ENCODE measurements at places on chromosomes 2 and 18.
A peak's percentile ranks its signal among the peaks of the same experiment; 100 is the strongest.

DNA sequence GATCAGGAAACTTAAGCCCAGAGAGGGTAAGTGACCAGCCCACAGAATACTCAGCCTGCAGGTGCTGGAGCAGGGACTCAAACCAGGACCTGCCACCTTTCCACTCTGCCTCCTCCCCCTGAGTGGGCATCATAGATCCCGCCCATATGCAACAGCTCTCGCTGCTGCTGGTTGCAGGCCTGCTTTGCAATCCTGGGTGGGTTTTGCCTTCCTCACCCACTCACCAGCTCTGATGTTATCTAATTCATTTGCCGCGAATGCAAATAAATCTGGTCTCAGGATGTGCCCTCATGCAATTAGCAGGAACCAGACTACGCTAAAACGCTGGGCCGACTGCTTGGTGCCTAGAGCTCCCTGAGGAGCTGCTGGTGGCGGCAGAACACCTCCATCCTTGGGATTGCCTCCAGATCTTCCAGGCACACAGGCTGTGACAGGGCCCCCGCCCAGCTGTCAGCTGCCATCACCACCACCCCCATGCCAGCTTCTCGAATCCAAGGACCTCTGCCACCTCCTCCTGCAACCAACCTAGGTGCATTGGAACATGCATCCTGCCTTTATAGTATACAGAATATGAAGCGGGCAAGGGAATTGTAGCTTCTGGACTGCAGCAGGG is 28.8 kb downstream of the CNGA3 start:
- no peak for DNase-seq

GRCh38 chr2:183812091-183812490 is 687.8 kb downstream of the NUP35 start:
- no peak for DNase-seq

DNA sequence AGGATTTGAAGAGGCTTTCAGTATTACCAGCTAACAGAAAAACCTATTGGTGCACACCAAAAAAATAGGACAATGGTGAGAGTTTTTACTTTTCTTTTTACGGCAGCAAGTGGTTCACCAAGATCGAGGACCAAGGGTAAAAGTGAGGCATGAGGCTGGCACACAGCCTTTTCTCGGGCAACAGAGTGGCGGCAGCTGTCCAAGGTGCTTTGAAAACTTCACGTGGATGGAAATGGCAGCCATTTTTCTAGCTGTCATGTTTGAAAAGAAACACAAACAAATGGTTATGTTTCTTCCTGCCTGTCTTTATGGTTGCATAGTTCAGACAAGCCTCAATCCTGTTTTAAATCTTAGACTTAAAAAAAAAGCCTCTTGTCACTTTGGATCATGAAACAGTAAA is 812.5 kb upstream of the CHAC2 start:
- DNase-seq, result no peak

- DNase-seq, result peak; percentile 61
These were observed 96.2 kb downstream of the CABLES1 start for GRCh38 chr18:23231340-23232021.

DNA sequence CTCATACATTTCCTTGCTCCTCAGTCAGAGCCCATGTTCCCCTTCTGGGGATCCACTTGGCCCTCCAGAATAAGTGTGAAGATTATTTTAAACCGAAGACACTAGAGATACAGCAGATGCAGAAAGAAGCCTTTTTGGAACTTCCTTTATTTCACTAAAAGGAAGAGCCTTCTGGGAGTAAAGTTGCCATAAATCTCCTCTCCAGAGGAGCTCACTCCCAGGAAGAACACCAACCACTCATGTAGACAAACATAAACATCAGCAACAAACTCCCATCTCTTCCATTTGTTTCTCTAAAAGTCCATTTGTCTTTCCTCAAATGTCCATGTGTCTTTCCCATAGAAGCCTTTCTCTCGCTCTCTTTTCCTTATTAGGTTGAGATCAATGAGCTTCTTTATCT is 62.4 kb upstream of the MSH6 start:
- no peak for DNase-seq

- DNase-seq, result no peak
These were observed 5.7 kb downstream of the CYP26B1 start for GRCh38 chr2:72141881-72142451.

DNA sequence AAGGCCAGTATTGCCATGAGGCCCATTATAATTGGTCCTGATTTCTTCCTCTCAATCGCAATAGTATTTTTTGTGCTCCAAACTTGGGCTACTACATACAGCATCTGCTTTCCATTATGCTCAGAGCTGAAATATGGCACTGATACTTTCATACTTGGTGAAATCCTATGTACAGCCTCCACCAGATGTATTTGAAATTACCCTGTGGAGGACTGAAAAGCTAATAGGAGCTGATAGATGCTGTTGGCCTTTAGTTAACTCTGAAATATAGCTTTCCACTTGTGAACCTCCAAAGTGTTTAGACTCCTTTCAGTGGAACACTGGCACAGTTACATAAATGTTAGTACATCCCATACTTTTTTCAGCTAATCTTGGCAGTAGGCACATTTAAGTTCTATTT is 205.7 kb downstream of the NEDD4L start:
- no peak for DNase-seq

DNA sequence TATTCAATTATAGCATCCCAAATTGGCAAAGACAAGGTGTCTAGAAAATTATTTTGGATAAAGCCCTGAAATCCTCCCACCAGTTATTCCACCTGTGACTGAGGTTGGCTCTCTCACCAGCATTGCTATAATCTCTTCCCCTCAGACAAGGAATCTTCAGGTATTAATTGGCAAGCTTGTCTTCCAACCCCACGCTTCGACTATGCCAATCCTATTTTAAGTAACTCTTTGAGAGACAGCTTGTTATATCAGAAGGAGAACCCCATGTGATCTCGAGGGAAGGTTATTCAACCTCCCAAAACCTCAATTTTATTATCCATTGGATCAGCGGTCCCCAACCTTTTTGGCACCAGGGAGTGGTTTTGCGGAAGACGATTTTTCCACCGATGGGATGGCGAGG is 54.5 kb upstream of the NEDD4L start:
- no peak for DNase-seq

- DNase-seq, result no peak
These were observed 23.4 kb downstream of the LCLAT1 start for GRCh38 chr2:30470426-30470825.

- no peak for DNase-seq
These were observed 323.9 kb upstream of the TFPI start for GRCh38 chr2:187878112-187878511.

DNA sequence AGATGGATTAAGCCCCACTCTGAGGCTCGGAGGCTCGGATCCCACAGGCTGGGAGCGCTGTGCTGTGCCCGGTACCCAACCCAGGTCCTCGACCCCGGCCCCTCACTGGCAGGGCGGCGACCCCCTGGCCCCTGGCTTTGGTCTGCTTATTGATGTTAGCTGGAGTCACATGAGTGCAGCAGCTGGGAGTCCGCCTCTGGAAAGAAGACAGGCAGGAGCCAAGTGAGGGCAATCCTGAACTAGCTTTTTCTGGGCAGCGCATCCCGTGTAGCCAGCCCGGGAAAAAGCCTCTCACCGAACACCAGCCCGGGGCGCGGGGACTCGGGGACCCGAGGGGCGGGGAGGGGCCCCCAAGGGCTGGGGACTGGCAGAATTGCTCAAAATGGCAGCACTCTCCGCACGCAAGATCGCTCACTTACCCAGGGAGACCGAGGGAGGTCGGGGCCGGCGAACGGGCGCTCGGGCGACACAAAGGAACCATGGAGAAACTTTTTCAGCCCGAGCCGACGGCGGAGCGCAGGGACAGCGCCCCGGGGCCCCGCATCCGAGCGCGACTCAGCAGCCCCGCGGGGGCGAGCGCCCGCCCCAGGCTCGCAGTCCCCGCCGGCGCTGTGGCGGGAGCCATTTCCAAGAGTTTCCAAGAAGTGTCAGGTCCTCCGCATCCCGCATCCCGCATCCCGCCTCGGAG is 567 bp downstream of the TMEM200C start:
- no peak for DNase-seq

DNA sequence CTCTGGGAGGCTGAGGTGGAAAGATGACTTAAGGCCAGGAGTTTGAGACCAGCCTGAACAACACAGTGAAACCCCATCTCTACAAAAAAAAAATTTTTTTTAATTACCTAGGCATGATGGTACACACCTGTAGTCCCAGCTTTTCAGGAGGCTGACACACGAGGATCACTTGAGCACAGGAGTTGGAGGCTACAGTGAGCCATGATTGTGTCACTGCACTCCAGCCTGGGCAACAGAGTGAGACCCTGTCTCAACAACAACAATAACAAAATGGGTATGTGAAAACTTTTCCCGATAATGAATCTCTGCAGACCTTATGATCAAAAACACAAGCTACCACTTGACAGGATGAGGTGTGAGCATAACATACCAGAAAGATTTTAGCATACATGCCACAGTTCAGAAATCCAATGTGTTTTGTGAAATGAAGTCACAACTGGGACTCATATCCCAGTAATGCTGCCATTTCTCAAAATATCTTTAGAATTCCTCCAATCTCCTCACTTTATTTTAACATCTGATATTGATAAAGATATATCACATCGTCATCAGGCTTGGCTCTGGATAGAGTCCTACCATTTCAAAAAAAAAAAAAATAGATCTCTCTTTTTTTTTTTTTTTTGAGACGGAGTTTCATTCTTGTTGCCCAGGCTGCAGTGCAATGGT is 74.0 kb upstream of the PELI1 start:
- DNase-seq, result no peak

DNA sequence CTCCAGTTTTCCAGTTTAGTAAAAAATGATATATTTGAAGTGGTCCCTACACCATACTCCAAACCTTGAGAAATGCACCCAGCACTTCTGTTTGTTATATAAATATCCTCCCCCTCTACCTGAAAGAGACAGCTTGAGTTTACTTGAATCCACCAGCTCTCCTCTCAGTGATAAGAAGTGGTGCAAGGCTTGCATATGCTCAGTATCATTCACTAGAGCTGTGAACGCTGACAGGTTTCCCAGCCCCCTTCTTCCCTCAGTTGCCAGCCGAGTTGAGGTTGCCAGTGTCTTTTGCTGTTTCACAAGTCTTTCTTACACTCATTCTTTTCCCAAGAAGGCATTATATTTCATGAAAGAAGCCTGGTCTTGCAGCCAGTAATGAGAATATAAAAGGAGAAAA is 880.0 kb downstream of the LRRTM4 start:
- DNase-seq, result no peak

- no peak for DNase-seq
These were observed 22.8 kb downstream of the CRACDL start for GRCh38 chr2:98912957-98913915.

DNA sequence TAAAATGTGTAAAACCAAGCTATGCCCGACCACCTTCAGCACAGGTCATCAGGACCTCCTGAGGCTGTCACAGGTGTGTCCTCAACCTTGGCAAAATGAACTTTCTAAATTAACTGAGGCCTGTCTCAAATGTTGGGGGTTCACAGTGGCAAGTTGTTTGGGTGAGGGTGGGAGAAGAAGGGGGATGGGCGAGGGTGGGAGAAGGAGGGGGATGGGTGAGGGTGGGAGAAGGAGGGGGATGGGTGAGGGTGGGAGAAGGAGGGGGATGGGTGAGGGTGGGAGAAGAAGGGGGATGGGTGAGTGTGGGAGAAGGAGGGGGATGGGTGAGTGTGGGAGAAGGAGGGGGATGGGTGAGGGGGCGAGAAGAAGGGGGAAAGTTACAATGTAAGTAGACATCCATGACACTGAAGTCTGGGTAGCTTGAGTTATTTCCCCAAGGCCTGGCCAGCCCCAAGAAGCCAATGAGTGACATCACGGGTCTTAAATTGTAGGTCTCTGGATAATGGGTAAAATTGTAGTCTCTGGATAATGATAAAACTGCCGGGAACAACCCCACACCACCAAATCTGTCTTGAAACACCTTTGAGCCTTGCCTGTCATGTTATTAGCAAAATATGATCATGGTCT is 56.3 kb downstream of the TIMM21 start:
- peak; percentile 9 for DNase-seq

DNA sequence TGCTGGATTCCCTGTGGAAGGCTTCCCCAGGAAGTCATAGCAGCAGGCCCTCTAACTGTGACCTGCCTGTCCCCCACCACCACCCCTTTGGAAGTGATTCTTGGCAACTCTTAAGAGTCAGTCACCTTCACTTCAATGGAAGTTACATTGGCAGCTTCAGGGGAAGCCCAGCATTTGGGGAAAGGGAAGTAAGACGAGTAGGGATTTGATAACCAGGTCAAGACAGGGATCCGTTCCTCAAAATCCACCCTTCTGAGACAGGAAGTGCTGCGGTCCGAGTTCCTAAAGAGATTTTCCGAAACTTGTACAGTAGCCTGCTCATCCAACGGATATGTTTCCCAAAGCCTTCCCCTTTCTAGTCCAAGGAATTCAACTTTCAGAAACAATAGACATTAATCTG is 54.2 kb downstream of the MRPL35 start:
- no peak for DNase-seq

GRCh38 chr18:57780318-57780705 is 22.8 kb downstream of the ATP8B1 start:
- no peak for DNase-seq

DNA sequence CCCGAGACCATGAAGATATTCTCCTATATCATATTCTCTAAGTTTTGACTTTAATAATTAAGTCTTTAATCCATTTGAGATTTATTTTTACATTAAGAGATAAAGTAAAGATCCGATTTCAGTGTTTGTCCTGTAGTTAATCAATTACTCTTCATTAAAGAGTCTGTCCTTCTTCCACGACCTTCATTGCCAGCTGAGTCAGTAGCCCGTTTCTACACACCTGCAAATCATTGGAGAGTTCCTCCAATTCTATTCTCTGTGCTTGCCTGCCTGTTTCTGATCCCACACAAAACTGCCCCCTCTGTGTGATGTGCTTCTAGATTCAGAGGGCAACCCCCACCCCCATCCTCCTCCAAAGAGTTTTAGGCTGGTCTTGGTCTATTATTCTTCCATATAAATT is 119.2 kb downstream of the KCNF1 start:
- DNase-seq, result no peak

GRCh38 chr2:229634601-229635370 is 79.6 kb downstream of the DNER start:
- DNase-seq, result no peak

- no peak for DNase-seq
These were observed 123.2 kb downstream of the PTH2R start for GRCh38 chr2:208529796-208530195.

GRCh38 chr2:35293261-35293660 is 1062.3 kb upstream of the CRIM1 start:
- no peak for DNase-seq

DNA sequence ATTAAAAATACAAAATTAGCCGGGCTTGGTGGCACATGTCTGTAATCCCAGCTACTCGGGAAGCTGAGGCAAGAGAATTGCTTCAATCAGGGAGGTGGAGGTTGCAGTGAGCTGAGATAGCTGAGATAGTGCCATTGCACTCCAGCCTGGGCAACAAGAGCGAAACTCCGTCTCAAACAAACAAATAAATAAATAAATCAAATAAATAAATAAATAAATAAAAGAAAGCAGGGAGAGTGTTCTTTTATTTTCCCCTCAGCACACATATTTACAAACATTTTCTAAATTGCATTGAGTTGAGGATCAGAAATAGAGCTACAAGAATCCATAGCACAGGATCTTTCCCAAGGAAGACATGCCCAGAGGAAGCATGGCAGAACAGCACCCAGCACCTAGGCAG is 71.9 kb downstream of the RIT2 start:
- no peak for DNase-seq
